ENCODE measurements at places on chromosomes 3 and 15.

- DNase-seq = no peak
Observed at GRCh38 chr3:125480656-125481374, 39.2 kb downstream of the SNX4 start.

GRCh38 chr15:39629371-39629770 lies 48.5 kb downstream of the THBS1 start:
- DNase-seq = peak; percentile 46

GRCh38 chr3:113825090-113825489 lies 13.5 kb upstream of the GRAMD1C start:
- DNase-seq = no peak

DNA sequence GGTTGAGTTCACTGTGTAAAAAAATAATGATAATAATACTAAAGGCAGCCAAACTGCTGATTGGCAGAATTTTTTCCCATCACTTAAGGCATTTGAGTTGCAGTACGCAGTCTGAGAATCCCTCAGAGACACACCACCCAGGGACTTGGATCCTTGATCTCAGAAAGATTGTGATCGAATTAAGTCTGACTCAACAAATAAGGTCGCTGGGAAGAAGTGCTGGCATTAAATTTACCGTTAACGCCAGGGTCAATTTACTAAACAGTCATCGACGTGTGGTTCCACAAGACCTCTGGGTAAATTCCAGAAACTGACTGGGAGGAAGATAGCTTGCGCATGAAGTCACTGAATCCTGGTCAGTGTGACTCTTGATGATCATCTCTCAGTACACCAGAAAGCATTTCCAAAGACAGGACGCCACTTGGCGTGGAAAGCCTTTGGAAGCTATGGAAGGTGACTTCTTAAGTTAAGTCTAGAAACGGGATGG lies 48.3 kb upstream of the CGNL1 start:
- DNase-seq = no peak

DNA sequence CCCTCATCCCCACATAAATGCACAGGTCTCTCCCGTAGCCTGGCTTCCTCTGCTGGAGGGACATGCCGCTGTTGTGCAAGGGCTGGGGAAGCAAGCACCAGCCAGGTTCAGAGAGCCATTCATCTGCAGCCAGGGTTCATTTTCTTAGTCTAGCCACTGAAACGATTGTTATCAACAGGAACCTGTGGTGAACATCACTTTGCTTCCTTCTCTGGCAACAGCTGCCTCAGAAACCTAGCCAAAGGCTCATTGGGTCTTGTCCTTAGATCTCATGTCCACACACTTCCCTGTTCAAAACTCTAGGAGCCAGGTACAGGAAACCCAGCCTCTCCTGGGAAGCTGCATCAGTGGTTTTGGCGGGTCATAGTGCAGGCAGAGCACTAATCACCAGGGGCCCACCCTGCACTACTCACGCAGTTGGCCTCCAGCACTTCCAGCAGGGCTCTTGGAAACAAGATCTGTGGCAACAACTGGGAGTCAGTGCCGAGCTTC lies 47.0 kb downstream of the OXNAD1 start:
- no peak for DNase-seq

GRCh38 chr3:159340877-159341500 lies 539.1 kb downstream of the MFSD1 start:
- DNase-seq = no peak

GRCh38 chr3:151290673-151291072 lies 12.3 kb upstream of the P2RY14 start:
- no peak for DNase-seq

DNA sequence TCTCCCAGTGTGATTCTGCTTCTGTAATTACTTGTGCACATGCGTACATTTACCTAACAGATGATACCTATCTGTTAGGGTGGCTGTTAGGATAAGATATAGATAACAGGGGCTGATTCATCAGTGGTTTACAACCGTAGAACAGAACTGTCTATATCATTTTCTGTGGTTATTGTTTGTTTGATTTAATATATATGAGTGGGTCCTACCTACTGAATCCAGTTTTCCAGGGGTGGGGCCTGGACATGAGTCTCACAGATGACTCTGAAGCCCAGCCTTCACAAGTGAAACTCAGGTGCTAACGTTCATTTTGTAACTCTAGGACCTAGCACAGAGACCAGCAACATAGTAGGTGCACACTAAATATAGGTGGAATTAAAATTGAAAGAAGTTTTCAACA lies 10.4 kb upstream of the ACAP2 start:
- no peak for DNase-seq

- DNase-seq = no peak
Observed at GRCh38 chr3:172808969-172809546, 58.5 kb downstream of the ECT2 start.
